ENCODE measurements at places on chromosomes 5 and 9. TPM values are rescaled to one million over a fixed set of nuclear protein-coding genes. Genes with fewer than 3 reads are reported as not detected.

DNA sequence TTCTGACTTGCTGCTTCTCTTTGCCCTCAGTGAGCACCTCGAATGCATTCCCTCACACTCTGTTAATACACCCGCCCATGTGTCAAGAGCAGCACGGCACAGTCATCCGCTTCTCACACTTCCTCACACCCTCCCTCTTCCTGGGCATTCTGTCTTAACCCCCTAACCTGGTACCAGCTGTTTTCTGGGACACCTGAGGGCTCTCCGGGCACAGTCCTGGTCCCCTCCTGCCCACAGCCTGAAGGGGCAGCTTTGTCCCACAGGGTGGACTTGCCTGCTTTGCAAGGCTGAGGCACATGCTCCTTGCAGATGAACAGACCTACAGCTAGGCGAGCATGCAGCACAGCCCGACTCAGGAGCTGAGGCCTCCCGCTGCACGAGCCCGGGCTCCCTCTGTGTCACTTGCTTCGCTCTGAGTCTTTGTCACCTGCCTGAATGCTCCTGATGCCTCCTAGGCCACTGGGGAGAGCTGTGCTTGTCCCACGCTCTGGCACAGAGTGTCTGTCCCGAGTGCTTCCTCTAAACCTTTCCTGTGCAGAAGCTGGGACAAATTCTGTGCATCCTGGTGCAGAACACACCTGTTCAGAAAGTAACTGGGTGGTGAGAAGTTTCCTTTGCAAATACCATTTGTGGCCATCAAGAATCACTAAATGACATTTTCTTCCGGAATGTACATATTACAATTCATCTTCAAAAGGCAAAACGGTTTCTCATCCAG lies 47.8 kb downstream of the AHRR start:
- no peak overlapping the region for H3K4me3 ChIP-seq
- H3K4me1 ChIP-seq, result peaks cover 47% of the 10 kb centered on the region
- DNase-seq, result no peak
- H3K27ac ChIP-seq, result peak overlapping the region; percentile 83
- peaks cover 52% of the 10 kb centered on the region for H3K36me3 ChIP-seq

The DRD1 gene
- not detected for total RNA-seq

DNA sequence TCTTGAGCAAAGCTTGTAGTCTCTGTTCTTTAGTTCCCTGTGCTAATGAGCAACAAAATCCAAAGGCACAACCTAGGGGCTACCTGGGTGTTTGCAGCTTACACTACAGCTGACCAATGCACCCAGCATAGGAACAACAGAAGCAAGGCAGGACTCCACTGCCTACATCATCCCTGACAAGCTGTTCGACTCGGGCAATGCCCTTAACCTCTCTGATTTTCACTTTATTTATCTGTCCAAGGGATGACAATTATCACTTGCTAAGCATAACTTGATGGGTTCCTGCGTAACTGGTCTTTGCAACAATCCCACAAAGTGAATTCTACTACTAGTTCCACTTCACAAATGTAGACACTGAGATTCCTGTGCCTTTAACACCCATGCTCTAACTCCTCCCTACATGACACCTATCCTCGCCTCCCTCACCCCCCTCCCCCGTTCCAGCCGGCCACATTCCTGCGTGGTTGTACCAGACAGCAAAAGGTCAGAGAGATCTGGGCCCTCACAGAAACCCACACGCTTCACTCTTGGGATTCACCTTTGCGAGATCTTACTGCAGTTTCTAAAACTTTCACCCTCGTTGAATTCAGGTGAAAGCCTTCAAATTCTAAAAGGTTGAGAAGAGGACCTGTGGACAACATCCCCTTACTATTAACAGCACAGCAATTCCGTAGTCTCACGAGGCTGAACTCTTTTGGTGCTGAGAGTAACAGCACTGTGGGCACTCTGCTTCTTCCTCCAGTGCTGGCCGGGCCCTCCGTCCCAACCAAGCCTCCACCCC lies 995 bp downstream of the IPPK start:
- peaks cover 23% of the 10 kb centered on the region for H3K36me3 ChIP-seq
- peak; percentile 53 for DNase-seq
- H3K4me3 ChIP-seq, result peak overlapping the region; percentile 92
- peak overlapping the region; percentile 88 for H3K27ac ChIP-seq
- peaks cover 41% of the 10 kb centered on the region for H3K4me1 ChIP-seq
- H3K27me3 ChIP-seq, result no peaks in the 10 kb centered on the region

GRCh38 chr9:69122549-69123141 lies 51.4 kb upstream of the TJP2 start:
- DNase-seq, result no peak
- peaks cover 9% of the 10 kb centered on the region for H3K27me3 ChIP-seq
- no peaks in the 10 kb centered on the region for H3K36me3 ChIP-seq

DNA sequence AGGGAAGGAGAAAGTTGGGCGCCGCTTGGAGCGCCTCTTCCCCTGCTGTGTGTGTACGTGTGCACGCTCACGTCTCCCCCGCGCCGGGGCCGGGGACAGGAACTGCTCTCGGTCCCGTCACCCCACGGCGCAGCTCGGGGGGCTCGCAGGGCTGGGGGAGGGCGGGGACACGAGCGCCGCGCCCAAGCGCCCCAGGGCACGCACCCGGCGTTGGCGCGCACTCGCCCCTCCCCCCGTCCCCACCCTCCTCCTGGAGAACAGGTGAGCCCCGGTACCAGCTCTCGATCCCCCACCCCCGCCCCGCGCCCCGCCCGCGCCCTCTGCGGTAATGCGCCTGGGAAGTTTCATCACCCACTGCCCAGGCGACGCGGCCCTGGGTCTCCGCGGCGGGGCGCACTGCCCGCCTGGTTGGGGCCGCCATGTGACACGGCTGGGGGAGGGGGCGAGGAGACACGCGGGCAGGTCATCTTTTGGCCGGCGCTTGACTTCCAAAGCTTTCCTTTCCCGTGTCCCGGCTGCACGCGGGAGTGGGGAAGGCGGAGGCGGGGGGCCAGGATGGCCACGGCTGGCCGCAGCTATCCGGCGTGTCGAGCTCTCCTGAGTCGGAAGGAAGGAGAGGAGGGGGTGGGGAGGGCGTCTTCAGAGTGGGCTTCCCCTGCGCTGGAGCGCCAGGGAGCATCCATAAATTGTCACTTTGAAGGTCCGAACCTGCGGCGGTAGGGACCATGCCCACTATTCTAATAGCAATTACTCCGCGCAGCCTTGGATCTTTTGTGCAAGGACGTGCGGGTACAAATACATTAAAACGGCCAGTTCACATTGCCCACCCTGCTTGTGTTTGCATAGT lies 1.5 kb upstream of the STC2 start:
- peak overlapping the region; percentile 99 for H3K4me3 ChIP-seq
- H3K4me1 ChIP-seq, result peaks cover 34% of the 10 kb centered on the region
- H3K27me3 ChIP-seq, result peaks cover 78% of the 10 kb centered on the region
- peak overlapping the region; percentile 97 for H3K27ac ChIP-seq
- peak; percentile 80 for DNase-seq

DNA sequence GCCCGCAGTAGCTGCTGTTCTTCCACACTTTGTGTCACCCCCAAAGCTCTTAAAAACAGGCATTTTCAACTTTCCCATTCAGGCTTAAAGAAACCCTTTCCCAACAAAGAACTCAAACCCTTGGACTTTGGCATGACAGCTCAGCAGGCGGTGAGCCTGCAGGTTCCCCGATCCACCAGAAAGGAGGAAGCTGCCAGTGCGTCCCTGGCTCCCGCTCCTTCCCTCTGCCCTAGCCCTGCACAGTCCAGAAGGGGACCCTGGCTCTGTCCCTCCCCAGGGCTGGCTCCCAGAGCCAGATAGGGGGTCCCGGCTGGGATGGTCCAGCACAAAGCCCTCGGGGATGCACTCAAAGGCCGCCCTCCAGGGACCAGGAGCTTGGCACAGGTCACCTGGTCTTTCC lies 9.6 kb downstream of the SLC9A3 start:
- no peaks in the 10 kb centered on the region for H3K4me1 ChIP-seq
- no peak for DNase-seq
- no peak overlapping the region for H3K27ac ChIP-seq

- H3K4me1 ChIP-seq, result no peaks in the 10 kb centered on the region
- H3K36me3 ChIP-seq, result no peaks in the 10 kb centered on the region
- no peak overlapping the region for H3K4me3 ChIP-seq
- no peak overlapping the region for H3K27ac ChIP-seq
These were observed 312.9 kb upstream of the RGMB start for GRCh38 chr5:98460536-98460935.

- peaks cover 9% of the 10 kb centered on the region for H3K4me1 ChIP-seq
- H3K36me3 ChIP-seq, result peaks cover 4% of the 10 kb centered on the region
- H3K27ac ChIP-seq, result no peak overlapping the region
- no peak for DNase-seq
- H3K4me3 ChIP-seq, result peak overlapping the region; percentile 62
These were observed 1.6 kb upstream of the P4HA2 start for GRCh38 chr5:132229236-132229635.
